ENCODE measurements at places on chromosomes 3 and 15.

GRCh38 chr3:170257145-170257544 lies 34.9 kb downstream of the PRKCI start:
- DNase-seq = no peak

- DNase-seq = no peak
Observed at GRCh38 chr3:64561325-64561843, 126.4 kb downstream of the ADAMTS9 start.

- peak; percentile 51 for DNase-seq
Observed at GRCh38 chr15:39685999-39686613, 96.5 kb downstream of the FSIP1 start.

GRCh38 chr3:162332344-162332743 lies 835.7 kb downstream of the OTOL1 start:
- no peak for DNase-seq

DNA sequence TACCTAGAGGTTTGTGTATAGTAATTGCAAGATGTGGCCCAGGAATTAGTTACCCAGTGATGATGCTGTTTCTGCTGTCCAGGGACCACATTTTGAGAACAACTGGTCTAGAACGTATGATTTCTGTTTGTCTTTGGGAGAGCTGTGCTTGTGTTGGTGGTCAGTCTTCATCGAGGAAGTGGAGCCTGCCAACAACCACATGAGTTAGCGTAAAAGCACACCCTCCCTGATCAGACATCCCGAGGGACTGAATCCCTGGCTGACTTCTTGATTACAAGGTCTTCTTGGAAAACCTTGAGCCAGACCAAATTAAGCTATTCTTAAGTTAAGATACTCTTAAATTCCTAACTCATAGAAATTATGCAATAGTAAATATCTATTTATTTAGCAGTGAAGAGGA lies 81.7 kb upstream of the ZPLD1 start:
- DNase-seq = no peak

- DNase-seq = no peak
Observed at GRCh38 chr15:98288091-98288590, 327.6 kb downstream of the ARRDC4 start.

- no peak for DNase-seq
Observed at GRCh38 chr3:32041316-32041715, 59.8 kb downstream of the ZNF860 start.

- no peak for DNase-seq
Observed at GRCh38 chr3:188389711-188390342, 235.9 kb downstream of the LPP start.

- no peak for DNase-seq
Observed at GRCh38 chr3:151210676-151211381, 7.8 kb upstream of the GPR171 start.

DNA sequence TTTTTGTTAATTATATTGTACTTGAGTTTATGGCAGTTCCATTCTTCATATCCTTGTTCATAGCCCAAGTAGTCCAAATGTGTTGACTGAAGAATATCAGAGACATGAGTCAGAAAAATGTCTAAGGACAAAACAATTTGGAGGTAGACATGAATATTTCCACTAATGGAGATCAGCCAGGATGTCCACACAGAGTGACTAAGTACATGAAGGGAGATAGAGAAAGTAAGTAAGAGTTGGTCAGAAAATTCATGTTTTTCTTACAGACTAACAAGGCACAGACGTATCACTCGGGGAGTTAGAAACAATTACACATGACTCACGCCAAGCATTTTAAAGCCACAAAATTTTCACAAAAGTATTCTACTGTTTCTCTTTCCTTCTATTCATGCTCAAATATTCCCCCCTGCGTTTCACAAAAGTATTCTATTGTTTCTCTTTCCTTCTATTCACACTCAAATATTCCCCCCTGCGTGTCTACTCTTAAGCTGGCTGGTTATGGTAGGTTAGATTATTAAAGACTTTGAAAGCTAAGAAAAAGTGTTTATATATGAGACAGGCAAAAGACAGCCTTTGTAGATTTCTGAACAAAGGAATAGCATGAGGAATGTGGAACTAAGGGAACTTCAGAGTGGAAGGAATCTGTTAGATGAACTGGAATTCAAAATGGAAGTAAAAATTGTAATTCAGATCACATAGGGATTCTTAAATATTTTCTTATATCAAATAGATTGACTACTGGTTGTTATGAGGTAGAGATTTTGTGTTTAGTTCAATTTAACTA lies 648.7 kb upstream of the CCDC54 start:
- DNase-seq = peak; percentile 94

Measured in Daoy (cell line).